Activated T-helper 2 cell treated with anti-CD3 and anti-CD28 coated beads, Interferon-gamma antibody, Interleukin-2, Interleukin-4, amounts not matched to agents 10 μg/mL and 5 μg/mL and 100 μg/mL, durations not matched to agents 14 hours and 24 hours and 36 hours (primary cell): ENCODE measurements at places on chromosomes 1 and 21.

GRCh38 chr1:241311056-241311746 is 45.8 kb downstream of the RGS7 start:
- DNase-seq, result no peak

DNA sequence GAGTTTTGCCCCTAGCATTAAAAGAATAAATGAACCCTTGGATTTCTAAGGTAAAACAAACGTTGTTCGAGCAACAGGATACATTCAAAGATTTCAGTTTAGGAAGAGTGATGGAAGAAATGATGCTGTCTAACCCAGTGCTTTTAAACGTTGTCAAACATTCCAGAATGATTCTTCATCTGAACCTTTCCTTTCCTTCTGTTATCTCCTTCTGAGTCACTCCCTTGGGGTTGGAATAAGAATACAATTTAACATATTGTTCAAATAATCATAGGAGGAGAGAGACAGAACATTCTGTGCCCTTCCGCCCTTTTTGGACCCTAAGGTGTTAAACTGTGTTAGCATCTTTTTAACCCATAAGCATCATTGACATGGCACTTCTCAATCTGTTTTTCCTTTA is 61.1 kb upstream of the RCOR3 start:
- no peak for DNase-seq

GRCh38 chr21:17580319-17580718 is 32.4 kb downstream of the BTG3 start:
- no peak for DNase-seq

GRCh38 chr1:172537366-172537765 is 4.4 kb downstream of the SUCO start:
- DNase-seq, result no peak

GRCh38 chr1:77538956-77539518 is 143.4 kb downstream of the ZZZ3 start:
- no peak for DNase-seq

DNA sequence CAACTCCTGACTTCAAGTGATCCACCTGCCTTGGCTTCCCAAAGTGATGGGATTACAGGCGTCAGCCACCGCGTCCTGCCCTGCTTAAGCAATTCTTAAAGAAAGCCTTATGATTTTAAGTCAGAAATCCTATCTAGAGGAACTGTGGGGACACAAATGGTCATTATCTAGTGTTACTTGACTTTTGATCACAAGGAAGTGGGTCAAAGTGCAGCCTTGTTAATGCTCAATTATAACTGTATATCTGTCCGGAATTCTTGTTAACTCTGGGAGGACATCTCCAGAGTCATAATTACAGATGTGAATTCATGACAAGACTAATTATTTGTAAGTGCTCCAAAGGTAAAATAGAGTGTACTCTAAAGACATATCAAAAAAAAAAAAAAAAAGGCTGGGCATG is 76.9 kb upstream of the PUM1 start:
- no peak for DNase-seq

DNA sequence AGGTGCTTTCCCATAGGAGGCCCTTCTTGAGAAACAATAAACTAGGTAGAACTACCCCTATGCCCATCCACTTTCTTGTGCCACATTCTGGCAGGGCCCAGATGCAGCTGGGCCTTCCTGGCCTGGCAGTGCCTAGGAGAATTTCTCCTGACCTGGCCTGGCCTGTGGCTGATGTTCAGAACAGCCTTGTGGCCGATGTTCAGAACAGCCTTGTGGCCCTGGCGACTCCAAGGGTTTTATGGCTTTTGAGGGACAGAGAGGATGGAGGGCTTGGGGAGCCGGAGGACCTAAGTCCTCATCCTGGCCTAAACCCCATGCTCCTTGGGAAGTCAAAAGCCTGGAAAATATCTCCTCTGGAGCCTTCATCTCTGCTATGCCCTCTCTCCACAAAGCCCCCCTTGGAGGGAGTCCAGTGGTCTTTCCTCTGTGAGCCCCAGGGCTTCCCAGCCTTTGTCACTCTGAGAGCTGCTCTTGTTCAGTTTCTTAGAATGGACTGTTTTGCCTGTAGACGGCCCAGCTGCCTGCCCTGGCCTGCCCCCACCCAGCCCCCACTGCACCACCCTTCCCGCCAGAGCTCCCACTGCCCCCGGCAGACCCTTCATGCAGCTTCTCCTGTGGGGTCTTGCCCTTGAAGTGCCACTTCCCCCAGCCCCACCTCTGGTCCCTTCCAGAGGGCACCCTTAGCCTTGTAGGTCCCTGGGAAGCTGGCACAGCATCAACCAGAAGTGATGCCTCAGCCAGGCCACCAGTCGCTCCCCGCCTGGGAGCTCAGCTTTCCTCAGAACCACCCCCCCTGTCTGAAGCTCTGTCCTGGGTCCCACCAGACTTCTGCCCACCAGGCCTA is 7.0 kb downstream of the GPR37L1 start:
- no peak for DNase-seq

DNA sequence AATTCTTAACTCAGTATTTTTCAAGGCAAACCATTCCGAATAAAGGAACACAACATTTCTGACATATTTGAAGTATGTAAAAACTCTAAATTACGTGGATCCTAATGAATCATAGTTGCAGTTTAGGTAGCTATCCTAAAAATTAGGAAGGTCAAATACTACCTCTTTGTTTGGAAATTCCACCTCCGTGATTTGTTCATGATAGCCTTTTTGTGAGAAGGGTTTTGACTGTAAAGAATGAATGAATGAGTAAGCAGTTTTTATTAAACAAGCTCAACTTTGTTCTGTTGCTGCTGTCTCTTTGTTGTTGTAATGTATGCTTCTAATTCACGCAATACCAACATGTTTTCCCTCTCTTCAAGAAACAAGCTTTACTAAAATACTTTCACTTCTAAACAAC is 840.4 kb downstream of the USP25 start:
- DNase-seq, result no peak

DNA sequence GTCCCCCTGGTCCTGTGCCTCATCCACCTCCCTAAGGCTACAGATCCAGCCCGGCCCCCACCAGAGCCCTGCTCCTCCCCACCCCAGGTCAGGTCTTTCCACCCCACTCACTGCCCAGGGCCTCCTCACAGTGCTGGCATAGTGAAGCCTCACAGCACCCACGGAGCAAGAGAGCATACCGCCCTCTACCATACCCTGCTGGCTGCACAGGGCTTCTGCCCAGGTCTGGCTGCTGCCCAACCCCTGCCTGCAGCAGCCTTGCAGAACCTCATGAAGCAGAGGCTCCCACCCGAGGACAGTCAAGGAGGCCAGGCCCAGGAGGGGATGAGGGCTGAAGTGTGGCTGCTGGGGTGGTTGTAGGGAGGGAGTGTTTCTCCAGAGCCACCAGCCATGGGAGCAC is 19.7 kb upstream of the ARF1 start:
- no peak for DNase-seq

GRCh38 chr1:29539971-29540370 is 303.6 kb downstream of the PTPRU start:
- DNase-seq, result no peak

GRCh38 chr1:24382165-24382577 is 31.4 kb downstream of the STPG1 start:
- DNase-seq, result no peak
